PC-3 (cell line): ENCODE measurements at places on chromosomes 7 and 10. TPM values are rescaled to one million over a fixed set of nuclear protein-coding genes. Genes with fewer than 3 reads are reported as not detected.

KCP gene
- 3.2 and 3.4 TPM in 2 replicates for total RNA-seq

WASHC2C gene
- total RNA-seq: 16.1 and 17.3 TPM in 2 replicates

PLXNA4 gene
- 1.2 TPM in 2 replicates for total RNA-seq

DNA sequence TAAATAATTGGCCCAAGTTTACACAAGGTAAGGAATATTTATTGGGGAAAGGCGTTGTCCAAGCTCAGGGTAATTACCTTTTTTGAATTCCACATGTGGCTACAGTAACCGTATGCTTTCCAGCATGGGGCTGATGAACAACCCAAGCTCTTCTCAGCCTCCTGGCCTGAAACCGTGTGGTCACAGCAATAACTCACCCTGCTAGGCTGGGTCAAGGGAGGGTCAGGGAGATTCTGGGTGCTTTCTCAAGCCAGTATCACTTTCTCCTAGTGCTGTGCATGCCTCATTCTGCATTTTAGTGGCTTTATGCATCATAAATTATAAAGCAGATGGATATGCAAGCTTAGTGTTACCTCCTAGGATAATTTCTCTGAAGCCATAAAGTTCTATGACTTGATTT, 273.9 kb downstream of the PAXIP1 start:
- no peak overlapping the region for H3K27ac ChIP-seq
- DNase-seq: no peak
- H3K36me3 ChIP-seq: no peaks in the 10 kb centered on the region
- H3K27me3 ChIP-seq: no peaks in the 10 kb centered on the region

- H3K4me3 ChIP-seq: no peak overlapping the region
- DNase-seq: no peak
- no peak overlapping the region for H3K27ac ChIP-seq
- H3K27me3 ChIP-seq: no peaks in the 10 kb centered on the region
These were observed 92.1 kb upstream of the IMMP2L start for GRCh38 chr7:111654343-111654742.

- H3K27ac ChIP-seq: peak overlapping the region; percentile 97
- DNase-seq: peak; percentile 19
- peaks cover 14% of the 10 kb centered on the region for H3K4me1 ChIP-seq
- H3K4me3 ChIP-seq: no peak overlapping the region
These were observed 187.8 kb downstream of the ETV1 start for GRCh38 chr7:13801669-13802068.
